RWPE2 (cell line): ENCODE measurements at places on chromosomes 7 and 10.

GRCh38 chr7:74026406-74026902, 1.5 kb upstream of the ELN start:
- no peak for DNase-seq
- H3K4me3 ChIP-seq: no peak overlapping the region

GRCh38 chr10:102065561-102066398, 631 bp downstream of the HPS6 start:
- H3K4me3 ChIP-seq: peak overlapping the region; percentile 53
- H3K27me3 ChIP-seq: no peaks in the 10 kb centered on the region
- H3K4me1 ChIP-seq: peaks cover 4% of the 10 kb centered on the region
- H3K36me3 ChIP-seq: peaks cover 8% of the 10 kb centered on the region; the same call in 1 of the 2 replicates
- peak overlapping the region; percentile 62 for H3K27ac ChIP-seq

DNA sequence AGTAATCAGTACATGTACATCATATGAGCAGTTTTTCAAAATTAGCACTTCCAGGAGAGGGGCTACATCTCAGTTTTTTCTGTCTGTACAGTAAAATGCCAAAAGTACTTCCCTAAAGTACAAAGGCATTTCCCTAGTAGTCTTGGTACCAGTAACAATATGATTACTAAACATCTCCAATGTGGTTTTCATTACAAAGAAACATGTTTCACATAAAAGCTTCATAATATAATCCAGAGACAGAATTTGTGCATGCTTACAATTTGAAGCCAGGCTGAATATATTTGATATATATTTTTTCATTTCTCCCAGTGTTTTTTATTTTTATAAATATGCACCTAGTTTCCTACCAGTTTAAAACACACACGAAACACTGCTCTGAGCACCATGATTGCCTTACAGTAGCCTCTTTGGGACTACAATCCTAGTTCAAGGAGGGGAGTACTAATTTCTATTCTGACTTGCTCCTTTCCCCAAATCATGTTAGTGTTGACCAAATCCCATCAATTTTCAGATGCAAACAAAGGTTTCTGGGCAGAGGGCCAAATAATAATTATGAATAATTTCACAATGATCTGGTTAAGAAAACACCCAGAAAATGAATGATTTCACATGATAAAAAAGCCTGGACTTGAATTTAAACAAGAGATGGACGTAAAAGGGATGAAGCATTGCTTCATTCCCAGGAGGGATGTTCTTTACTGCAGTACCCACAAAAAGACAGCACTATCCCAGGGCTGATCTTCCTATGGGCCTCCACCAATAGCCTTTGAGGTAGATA, 201.3 kb downstream of the SLC25A13 start:
- H3K4me1 ChIP-seq: no peaks in the 10 kb centered on the region
- H3K27ac ChIP-seq: no peak overlapping the region
- no peaks in the 10 kb centered on the region for H3K27me3 ChIP-seq
- DNase-seq: no peak
- H3K4me3 ChIP-seq: no peak overlapping the region
- 0 out of 2 replicates have a peak, but pooled peaks cover 3% of the 10 kb centered on the region for H3K36me3 ChIP-seq

DNA sequence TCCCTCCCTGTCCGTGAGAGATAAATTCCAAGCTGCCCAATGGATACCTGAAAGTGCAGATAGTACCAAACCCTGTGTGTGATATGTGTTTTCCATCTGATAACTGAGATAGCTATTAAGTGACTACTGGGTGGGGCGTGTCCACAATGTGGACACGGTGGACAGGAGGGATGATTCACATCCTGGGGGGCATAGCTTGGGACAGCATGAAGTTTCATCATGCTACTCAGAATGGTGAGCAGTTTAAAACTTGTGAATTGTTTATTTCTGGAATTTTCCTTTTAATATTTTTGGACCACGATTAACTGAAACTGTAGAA, 158.6 kb downstream of the CREB5 start:
- H3K27ac ChIP-seq: peak overlapping the region; percentile 21
- peaks cover 44% of the 10 kb centered on the region for H3K4me1 ChIP-seq
- no peak overlapping the region for H3K4me3 ChIP-seq
- DNase-seq: peak; percentile 74
- no peaks in the 10 kb centered on the region for H3K36me3 ChIP-seq
- no peaks in the 10 kb centered on the region for H3K27me3 ChIP-seq

GRCh38 chr10:118523775-118524174, 71.7 kb downstream of the PRLHR start:
- H3K36me3 ChIP-seq: no peaks in the 10 kb centered on the region
- H3K27ac ChIP-seq: peak overlapping the region; percentile 99
- no peak for DNase-seq
- H3K4me1 ChIP-seq: peaks cover 19% of the 10 kb centered on the region

GRCh38 chr7:122430710-122431109, 126.2 kb upstream of the FEZF1 start:
- no peak overlapping the region for H3K4me3 ChIP-seq
- H3K27ac ChIP-seq: no peak overlapping the region
- no peak for DNase-seq
- H3K36me3 ChIP-seq: no peaks in the 10 kb centered on the region

DNA sequence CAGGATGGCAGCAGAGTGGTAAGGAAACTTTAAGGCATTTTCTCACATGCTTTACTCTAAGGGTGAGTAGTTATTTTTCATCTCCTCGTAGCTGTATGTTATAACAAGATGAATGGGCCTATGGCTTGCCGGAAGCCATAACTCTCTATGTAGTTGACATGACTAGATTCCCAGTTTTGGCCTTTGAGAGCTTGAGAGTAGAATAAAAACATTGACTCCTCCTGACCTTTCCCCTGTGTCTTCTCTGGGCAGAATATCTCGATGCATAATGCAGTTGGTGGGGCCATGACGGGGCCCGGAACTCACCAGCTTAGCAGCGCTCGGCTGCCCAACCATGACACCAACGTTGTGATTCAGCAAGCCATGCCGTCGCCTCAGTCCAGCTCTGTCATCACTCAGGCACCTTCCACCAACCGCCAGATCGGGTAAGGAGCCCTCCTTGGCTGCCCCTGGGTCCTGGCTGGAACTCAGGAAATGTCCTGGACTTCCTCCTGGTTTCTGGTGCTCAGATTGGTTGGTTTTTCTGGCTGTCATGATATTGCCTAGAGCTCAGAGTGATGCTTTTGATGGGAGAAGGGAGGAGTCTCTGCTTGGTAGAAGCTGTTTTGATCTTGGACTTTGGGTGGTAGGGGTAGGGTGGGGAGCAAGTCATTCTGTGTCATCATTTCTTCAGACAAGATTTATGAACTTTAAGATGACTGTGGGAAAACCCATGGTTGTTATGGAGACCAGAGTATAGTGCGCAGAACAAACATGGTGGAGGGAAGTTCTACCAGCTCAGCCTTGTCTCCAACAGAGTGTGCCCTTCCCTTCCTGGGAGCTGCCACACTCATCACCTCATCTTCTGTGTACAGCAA, 158.0 kb downstream of the CREB5 start:
- H3K4me1 ChIP-seq: peaks cover 38% of the 10 kb centered on the region
- H3K4me3 ChIP-seq: no peak overlapping the region
- no peaks in the 10 kb centered on the region for H3K36me3 ChIP-seq
- H3K27ac ChIP-seq: peak overlapping the region; percentile 21
- no peak for DNase-seq
- no peaks in the 10 kb centered on the region for H3K27me3 ChIP-seq

GRCh38 chr10:102643336-102644065, 778 bp upstream of the TRIM8 start:
- no peak for DNase-seq
- no peaks in the 10 kb centered on the region for H3K27me3 ChIP-seq
- peaks cover 20% of the 10 kb centered on the region for H3K4me1 ChIP-seq
- H3K27ac ChIP-seq: peak overlapping the region; percentile 94
- peaks cover 10% of the 10 kb centered on the region for H3K36me3 ChIP-seq

DNA sequence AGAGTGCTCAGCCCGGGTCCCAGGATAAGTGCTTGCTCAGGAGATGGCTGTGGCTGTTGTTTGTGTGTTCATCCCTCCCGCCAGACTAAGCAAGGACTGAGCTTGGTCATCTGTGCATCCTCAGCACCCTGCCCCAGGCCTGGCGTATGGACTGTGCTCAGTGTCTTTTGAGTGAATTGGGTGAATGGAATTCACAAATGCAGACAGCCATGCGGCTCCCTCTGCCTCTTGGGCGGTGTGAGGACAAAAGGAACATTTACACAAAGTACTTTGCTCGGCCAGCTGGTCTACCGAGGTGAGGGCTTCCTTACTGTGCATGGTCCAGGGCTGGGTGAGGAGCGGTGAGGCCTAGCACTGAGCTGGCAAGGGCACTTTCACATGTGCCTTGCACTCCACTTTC, 120.2 kb downstream of the CDH23 start:
- H3K27me3 ChIP-seq: no peaks in the 10 kb centered on the region
- no peak overlapping the region for H3K4me3 ChIP-seq
- DNase-seq: no peak
- peaks cover 5% of the 10 kb centered on the region for H3K4me1 ChIP-seq
- H3K27ac ChIP-seq: no peak overlapping the region

DNA sequence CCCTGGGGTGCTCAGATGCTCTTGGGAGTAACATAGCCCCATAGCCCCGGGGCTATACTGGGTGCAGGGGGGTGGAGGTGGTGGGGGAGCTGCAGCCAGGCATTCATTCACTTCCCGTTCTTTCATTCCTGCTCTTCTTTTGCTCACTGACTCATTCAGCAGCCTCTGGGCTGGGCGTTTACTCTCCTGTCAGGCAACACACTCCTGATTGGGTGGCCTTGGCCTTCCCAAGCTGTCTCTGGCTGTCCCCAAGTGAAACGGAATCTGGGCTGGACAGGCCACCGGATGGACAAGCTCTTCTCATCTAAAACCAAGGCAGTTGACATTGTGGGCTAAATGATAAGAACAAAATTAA, 34.6 kb downstream of the CHST3 start:
- H3K4me3 ChIP-seq: no peak overlapping the region
- DNase-seq: peak; percentile 83
- peaks cover 56% of the 10 kb centered on the region for H3K4me1 ChIP-seq

DNA sequence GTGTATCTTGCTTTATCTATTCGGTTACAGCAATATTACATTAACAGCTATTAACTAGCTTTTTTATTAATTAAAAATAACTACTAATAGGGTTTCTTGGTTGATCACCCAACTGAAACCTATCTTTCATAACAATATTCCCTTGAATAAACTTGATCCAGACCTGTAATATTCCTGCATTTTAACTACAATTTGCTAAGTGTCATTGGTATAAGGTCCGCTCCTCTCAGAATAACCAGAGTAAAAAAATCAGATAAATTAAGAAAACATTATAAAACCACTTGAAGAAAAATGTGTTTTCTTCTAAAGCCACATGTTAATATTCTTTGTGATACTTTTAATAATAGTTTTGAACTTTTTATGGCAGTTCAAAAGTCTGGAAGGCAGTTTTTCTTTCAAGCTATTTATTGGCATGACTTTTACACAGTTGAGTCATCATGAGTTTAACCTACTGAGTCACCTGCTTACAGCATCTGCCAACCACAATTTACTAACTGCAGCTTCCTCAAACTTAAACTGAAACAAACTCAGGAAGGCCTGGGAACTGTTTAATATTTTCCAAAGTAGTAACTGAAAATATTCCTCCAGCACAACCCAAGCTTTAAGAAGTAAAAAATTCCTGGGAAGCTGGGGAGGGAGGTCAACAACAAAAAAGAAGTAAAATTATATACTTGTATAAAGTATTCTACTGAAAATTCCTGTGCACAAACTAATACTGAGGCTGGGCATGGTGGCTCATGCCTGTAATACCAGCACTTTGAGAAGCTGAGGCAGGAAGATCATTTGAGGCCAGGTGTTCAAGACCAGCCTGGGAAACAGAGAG, 103.2 kb downstream of the NRBF2 start:
- H3K4me3 ChIP-seq: no peak overlapping the region
- peaks cover 26% of the 10 kb centered on the region for H3K4me1 ChIP-seq

GRCh38 chr10:132677096-132677472, 108.9 kb downstream of the NKX6-2 start:
- no peak overlapping the region for H3K4me3 ChIP-seq
- H3K36me3 ChIP-seq: no peaks in the 10 kb centered on the region
- H3K27ac ChIP-seq: no peak overlapping the region
- no peaks in the 10 kb centered on the region for H3K27me3 ChIP-seq
- no peaks in the 10 kb centered on the region for H3K4me1 ChIP-seq
- DNase-seq: peak; percentile 13

DNA sequence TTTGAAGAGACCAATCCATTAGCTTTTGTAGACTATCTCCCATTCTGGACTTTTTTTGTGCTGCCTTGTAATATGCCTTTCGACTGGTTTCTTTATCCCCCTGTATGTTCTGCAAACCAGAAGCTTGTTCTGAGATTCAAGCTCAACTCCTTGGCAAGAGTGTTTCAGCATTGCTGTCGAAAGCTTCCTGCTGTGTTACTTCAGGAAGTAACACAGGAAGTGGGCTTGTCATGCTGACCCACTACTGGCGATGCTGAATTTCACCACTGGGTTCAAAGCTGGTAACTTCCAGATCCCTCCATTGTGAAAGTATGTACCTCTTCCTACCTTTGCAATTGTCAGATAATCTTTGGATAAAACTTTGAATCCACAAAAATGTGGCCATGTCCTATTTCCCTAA, 57.9 kb upstream of the INSYN2A start:
- no peak overlapping the region for H3K4me3 ChIP-seq
- H3K4me1 ChIP-seq: no peaks in the 10 kb centered on the region
- H3K27ac ChIP-seq: no peak overlapping the region

DNA sequence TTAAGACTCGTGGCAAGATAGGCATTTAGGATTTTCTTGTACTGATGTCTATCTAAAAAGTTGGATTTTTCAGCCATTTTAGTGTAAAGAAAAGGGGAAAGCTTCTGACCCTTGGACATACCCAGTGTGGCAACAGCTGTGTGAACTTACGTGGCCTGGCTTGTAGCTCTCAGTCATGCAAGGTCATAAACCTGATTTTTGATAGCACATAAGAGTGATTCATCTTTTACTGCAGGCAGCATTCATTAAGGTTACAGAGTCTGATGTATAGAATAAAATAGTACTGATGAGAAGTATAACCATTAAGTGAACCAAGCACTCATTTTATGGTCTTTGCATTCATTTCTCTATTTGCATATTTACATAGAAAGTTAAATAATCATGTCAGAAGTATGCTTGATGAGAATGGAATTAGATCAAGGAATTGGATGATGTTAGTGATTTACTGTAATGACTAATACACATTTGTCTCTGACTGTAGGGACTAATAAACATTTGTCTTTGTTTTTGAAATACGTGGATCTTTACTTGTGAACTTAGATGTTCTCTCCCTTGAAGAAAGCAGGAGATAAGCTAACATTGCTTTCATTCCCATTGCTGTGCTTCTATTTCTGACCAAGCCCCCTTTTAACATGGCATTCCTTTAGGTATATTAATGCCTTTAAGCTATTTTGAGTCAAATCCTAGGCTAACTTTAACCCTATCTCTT, 88.2 kb downstream of the GSDME start:
- peaks cover 15% of the 10 kb centered on the region for H3K36me3 ChIP-seq
- H3K27me3 ChIP-seq: no peaks in the 10 kb centered on the region
- DNase-seq: no peak
- peaks cover 15% of the 10 kb centered on the region for H3K4me1 ChIP-seq
- no peak overlapping the region for H3K4me3 ChIP-seq
- peak overlapping the region; percentile 58 for H3K27ac ChIP-seq

GRCh38 chr7:34835901-34836600, 178.0 kb downstream of the NPSR1 start:
- H3K27me3 ChIP-seq: no peaks in the 10 kb centered on the region
- H3K36me3 ChIP-seq: no peaks in the 10 kb centered on the region
- no peak overlapping the region for H3K4me3 ChIP-seq
- H3K27ac ChIP-seq: no peak overlapping the region

- no peaks in the 10 kb centered on the region for H3K4me1 ChIP-seq
- no peaks in the 10 kb centered on the region for H3K27me3 ChIP-seq
- H3K36me3 ChIP-seq: no peaks in the 10 kb centered on the region
- no peak overlapping the region for H3K4me3 ChIP-seq
- H3K27ac ChIP-seq: no peak overlapping the region
Measured at GRCh38 chr7:31647511-31647910, 39.5 kb upstream of the PPP1R17 start.

- H3K27me3 ChIP-seq: no peaks in the 10 kb centered on the region
- no peaks in the 10 kb centered on the region for H3K4me1 ChIP-seq
- no peak for DNase-seq
- H3K36me3 ChIP-seq: no peaks in the 10 kb centered on the region
- no peak overlapping the region for H3K27ac ChIP-seq
- H3K4me3 ChIP-seq: no peak overlapping the region
Measured at GRCh38 chr10:5268743-5269142, 72.1 kb downstream of the AKR1C4 start.
